ENCODE measurements at places on chromosomes 16 and 17. TPM values are rescaled to one million over a fixed set of nuclear protein-coding genes. Genes with fewer than 3 reads are reported as not detected.

The CACNG3 gene
- 0.01 TPM for polyA plus RNA-seq

The TLCD2 gene
- 6.2 TPM for polyA plus RNA-seq

The RAMP2 gene
- polyA plus RNA-seq, result 111 TPM

The LLGL2 gene
- 50.2 TPM for polyA plus RNA-seq
